Kidney tubule cell (primary cell): ENCODE measurements at places on chromosomes 16 and 17.

- DNase-seq = no peak
These were observed 262.1 kb downstream of the SNX29 start for GRCh38 chr16:12238598-12238997.

GRCh38 chr17:45942284-45942683, 47.9 kb downstream of the MAPT start:
- DNase-seq = no peak

- DNase-seq = peak; percentile 95
These were observed 6.3 kb downstream of the UBE2O start for GRCh38 chr17:76446449-76447231.

- DNase-seq = peak; percentile 77
These were observed 39.0 kb downstream of the SMURF2 start for GRCh38 chr17:64622931-64623654.

DNA sequence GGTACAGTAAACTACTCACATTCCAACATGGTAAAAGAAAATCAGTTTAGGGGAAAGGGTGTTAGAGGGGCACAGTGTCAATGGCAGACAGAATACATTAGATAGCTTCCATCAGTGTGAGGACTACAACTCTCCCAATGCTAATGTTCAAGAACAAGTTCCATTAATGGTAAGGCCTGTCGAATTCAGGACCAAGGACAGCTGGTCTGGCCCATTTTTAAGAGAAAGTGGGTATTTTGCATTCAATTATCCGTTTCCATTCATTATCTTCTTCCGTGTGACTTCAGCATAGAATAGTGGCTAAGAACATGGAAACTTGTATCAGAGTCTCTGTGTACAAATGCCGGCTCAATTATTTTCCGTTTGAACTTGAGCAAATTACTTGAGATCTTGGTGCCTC, 98.4 kb downstream of the XYLT1 start:
- DNase-seq = no peak

- no peak for DNase-seq
These were observed 123.9 kb downstream of the PRKCB start for GRCh38 chr16:23959752-23960072.

- DNase-seq = peak; percentile 59
These were observed 5.8 kb downstream of the PIPOX start for GRCh38 chr17:29048440-29049368.

DNA sequence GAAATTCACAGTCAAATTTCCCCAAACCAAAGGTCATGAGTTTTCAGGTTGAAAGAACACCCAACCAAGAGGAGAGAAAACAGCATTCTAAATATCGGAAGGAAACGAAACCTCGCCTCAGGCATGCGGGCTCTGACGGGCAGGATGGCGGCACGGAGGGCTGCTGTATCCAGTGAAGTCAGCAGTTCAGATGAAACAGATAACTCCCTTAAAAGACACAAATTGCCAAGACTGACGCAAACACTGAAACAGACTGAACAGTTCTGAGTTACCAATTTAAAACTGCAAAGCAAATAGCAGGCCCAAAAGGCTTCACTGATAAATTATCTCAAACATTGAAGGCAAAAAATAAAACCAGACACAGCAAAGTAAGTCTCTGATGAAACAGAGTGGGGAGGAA, 20.6 kb upstream of the CDH15 start:
- no peak for DNase-seq

DNA sequence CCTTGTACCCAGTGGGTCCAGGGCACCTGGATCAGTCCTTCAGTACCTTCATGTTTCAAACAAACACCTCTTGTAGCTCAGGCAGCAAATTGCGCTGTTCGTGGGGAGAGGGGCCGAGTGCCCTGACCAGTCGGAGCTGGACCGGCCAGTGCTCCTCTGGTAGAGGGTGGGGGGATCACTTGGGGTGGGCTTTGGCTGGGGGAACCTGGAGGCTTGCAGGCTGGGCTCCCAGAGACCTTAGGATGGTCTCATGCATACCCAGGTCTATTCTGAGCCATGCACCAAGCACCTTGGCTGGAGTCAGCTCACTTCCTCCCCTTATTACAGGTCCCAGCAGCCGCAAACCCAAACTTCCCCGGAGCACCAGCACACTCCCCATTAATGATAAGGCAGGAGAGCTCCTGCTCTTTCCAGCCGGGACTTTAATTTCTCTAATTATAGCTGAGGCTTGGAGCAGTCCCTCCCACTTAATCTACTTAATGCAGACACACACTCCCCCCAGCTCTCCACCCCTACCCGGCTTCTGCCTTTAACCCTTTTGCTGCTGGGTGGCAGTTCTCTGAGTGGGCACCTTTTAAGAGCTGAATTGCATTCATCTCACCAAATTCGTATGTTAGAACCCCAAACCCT, 26.3 kb upstream of the MGAT5B start:
- no peak for DNase-seq
